ENCODE measurements at places on chromosomes 13 and 19.

- peak; percentile 95 for DNase-seq
These were observed 1051.5 kb downstream of the DIAPH3 start for GRCh38 chr13:59112221-59112718.

- DNase-seq = no peak
These were observed 1.7 kb downstream of the MLLT1 start for GRCh38 chr19:6278051-6278450.

- DNase-seq = no peak
These were observed 90.9 kb downstream of the TEX29 start for GRCh38 chr13:111411151-111411858.

DNA sequence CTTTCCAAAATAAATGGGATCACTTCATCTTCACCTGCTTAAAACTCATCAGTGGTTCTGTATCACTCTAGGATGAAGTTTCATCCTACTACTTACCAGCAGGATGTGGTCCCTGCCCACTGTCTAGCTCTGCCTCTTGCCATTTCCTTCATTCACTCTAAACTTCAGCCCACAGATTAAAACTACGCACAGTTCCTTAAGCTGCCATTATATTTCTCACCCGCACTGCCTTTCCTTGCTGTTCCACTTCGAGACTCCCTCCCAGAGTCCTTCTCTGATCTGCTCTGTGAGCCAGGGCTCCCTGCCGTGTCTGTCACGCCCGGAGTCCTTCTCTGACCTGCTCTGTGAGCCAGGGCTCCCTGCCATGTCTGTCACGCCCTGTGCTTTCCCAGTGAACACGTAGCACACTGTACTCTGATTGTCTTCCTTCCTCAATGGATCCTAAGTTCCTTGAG lies 52.0 kb upstream of the NPAS1 start:
- no peak for DNase-seq

- no peak for DNase-seq
These were observed 38.9 kb downstream of the TMED1 start for GRCh38 chr19:10797078-10797477.

GRCh38 chr13:112752711-112753541 lies 63.1 kb downstream of the ATP11A start:
- no peak for DNase-seq

DNA sequence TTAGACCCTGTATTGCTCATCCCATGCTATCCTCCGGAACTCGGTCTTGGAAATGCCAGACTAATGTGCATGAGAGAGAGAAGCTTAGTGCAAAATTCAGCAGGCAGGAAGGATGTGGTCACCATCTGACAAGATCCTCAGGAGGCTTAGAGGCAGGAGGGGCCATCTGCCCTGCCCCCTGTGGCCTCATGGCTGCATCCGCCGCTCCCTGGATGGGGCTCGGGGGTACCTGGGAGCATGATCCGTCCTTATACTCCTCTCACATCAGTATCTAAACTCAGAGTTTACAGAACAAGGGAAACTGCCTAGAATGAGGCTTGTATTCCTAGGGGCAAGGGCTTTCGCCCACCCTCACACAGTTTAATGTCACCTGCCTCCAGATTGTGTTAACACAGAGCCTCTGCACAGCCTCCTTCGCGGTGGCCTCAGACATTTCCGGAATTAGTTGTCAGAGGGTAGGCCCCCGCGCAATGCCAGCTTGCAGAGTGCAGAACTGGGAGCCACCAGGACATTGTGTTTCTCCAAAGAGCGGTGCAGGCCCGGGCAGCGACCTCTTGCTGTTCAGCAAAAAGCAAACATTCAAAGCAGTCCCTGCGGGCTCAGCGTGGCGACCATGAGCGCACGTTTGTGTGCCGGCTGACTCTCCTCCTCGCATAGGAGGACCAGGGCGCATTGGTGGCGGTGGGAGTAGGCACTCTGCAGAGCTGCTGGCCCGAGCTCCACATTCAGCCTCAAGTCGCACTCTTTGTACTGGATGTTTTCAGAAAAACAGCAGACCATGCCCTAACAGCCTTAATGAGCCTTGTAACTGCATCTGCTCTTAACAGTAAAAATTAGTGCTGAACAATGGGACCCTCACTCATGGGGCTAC lies 39.1 kb downstream of the GPR12 start:
- peak; percentile 77 for DNase-seq

DNA sequence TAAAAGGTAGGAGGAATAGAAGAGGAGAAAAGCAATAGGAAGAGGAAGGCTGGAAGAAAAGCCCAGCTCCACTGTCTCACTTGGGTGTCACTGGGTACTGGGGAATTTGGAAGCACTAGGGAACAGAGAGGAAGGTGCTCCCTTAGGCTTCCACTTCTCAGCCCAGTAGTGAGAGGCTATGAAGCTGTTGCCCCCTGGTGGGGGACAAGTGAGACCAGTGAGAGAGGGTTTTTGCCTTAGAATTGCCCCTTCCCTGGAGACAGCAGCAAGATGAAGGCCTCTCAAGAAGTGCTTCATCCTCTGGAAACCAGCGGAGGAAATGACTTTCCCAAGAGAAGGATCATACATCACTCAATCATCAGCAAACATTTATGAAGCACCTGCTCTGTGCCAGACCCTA lies 4.7 kb upstream of the ZNF606 start:
- DNase-seq = peak; percentile 50

DNA sequence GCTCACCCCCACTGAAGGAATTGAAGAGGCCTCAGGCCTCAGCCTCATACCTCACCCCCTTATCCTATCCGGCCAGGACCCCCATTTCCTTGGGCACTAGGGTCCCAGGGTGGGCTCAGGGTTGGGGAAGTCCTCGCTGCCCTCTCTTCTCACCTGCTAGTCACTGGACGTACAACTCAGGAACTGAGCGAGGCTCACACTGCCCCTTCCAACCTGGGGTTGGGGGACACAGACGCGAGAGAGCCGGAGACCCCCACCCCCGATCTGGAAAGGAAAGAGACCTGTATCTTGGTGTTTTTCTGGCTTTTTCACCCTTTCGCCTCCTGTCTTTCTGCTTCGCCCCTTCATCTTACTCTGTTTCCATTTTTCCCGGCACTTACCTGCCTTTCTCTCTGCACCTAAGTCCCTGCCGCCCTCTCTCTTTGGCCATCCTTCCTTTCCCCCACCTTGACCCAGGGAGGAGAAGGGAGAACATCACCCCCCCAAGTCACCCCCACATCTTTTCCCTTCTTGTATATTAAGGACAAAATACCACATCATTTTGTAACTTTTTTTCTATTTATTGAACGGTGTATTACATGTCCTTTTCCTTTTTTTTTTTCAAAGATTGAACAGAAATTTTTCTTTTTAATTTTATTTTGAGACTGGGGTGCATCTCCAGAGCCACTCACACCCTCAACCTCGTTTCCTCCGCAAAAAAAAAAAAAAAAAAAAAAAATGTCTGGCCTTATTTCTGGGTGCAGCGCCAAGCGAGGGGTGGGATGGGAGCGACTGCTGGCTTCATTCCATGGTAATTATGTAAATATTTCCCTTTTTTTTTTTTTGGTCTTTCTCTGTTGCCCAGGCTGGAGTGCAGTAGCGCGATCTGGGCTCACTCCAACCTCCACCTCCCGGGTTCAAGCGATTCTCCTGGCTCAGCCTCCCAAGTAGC lies 36.6 kb downstream of the ZSWIM4 start:
- DNase-seq = no peak

DNA sequence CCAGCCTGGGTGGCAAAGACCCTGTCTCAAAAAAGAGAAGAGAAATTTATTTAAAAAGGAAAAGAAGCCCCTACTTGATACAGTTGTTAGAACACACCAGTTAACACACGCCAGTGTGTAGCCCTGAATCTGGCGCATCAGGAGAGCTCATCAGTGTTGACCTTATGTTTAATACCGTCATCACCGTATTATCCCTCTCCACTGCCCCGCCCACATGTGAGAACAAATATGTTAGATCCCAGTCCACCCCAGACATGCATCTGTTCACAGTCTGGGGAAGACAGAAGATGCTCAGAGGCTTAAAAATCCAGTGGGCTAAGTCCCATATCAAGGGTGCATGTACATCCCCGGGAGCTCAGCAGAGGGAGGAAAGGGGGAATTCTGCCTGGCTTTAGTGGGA lies 155.2 kb downstream of the DPF1 start:
- peak; percentile 99 for DNase-seq

- DNase-seq = peak; percentile 62
These were observed 414.2 kb downstream of the MYO16 start for GRCh38 chr13:109043636-109044035.

GRCh38 chr13:59250336-59251189 lies 913.2 kb downstream of the DIAPH3 start:
- peak; percentile 60 for DNase-seq

DNA sequence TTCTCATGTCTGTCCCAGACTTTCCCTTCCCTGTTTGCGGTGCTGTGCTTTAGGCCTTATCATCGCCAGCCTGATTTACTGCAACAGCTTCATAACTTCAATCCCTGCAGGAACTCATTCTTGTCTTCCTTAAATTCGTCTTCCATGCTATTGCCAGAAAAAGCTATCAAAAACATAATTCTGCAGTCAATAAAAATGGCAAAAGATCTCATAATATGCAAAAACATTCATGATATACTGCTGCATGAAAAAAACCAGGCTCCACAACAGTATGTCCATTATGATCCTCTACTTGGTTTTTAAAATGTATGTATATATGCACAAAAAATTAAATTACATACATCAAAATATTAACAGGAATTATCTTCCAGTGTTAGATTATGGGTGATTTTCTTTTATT lies 28.4 kb downstream of the TGDS start:
- DNase-seq = no peak

- DNase-seq = no peak
These were observed 8.5 kb downstream of the SH3GL1 start for GRCh38 chr19:4391701-4392483.

GRCh38 chr19:28218728-28219127 lies 994.2 kb downstream of the UQCRFS1 start:
- no peak for DNase-seq

DNA sequence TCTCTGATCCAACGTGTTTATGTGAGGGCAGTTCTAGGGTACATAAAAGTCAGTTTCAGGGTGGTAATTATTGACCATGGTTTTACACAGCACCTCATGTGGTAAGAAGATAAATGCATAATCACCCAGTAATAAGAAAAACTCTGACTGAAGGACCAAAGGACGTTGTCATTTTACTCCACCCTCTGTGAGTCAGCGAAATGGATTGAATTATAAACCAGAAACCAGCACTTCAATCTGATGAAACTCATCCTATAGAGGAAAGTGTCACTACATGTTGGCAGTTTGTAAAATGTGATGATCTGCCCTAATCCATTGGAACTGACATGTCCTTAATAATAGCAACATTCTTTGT lies 406.8 kb downstream of the KLF5 start:
- no peak for DNase-seq

DNA sequence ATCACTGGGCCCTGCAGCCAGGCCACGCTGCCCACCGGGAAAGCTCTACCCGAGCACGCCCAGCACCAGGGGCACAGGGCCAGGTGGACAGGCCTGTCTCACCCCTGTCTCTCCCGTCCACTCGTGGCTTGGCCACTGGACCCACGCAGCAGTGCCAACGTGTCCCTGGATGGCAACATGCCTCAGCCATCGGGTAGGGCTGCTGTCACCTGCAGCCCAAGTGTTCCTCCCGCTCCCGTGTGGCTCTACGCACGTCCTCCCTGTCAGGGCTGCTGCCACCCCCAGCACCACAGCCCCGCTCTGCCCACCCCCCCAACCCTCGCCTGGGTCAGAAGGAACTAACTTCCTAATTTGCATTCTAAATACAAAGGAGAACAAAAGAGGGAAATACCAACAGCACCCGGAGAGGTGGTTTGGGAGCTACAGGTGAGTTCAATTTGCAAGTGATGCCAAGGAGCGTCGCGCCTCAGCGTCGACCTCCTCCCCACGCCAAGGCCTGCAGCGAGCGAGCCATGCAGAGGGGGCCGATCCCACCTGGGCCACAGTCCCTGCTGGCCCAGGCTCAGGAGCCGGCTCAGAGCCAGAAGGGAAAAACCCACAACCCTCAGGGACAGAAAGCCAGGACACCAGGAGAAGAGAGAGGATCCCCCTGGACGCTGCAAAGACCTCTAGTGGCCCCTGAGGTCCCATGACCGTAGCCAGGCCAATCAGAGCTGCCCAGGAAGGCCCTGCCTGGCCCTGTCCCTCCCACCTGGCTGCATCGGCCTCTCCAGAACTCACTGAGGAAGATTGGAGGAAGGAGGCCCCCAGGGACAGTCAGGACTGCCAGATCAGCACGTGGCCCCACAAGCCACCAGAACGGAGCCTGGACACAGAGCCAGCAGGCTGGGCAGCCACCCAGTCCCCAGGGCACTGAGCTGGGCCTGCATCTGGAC lies 128.4 kb upstream of the SPACA7 start:
- DNase-seq = no peak

DNA sequence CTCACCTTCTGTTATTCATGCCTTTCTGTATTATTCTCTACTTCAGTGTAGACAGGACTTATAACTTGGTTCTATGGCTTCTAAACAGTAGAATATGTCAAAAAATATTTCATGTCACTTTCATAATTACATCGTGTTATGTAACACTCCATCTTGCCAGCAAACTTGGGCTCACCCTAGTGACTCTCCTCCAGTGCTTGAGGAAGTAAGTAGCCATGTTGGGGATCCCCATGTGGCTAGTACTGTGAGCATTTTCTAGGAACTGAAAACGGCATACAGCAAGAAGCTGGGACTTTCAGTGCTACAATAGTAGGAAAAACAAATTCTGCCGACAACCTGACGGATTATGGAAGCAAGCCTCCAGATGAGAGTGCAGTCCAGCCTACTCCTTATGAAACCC lies 495.6 kb downstream of the SLITRK6 start:
- DNase-seq = no peak

- no peak for DNase-seq
These were observed 56.1 kb upstream of the ZNF835 start for GRCh38 chr19:56727677-56728076.

- no peak for DNase-seq
These were observed 2.2 kb upstream of the CERS1 start for GRCh38 chr19:18898081-18898606.

- no peak for DNase-seq
These were observed 6.3 kb upstream of the WTIP start for GRCh38 chr19:34475026-34475974.

- DNase-seq = no peak
These were observed 46.8 kb upstream of the URAD start for GRCh38 chr13:28035146-28035782.

DNA sequence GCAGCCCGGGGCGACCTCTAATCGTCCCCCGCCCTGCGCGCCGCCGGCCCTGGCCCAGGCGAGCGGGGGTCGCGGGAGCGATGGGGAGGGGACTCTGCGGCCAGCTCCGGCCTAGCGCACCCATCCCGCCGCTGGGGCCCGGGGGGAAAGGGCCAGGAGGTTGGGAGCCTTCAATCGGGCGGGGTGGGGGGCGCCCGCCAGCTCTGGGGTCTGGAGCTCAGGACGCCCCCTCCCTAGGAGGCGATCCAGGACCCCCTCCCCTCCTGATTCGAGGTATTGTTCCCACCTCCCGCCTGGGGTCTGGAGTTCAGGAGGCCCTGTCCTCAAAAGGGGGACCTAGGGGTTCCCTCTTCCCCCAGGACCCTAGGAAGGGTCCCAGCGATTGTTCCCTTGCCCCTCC lies 430 bp downstream of the ZNF358 start:
- DNase-seq = no peak

GRCh38 chr13:51647067-51647466 lies 62.8 kb downstream of the WDFY2 start:
- no peak for DNase-seq

All from NCI-H82 (cell line).